ENCODE measurements at places on chromosomes 1 and 21.

GRCh38 chr1:35555601-35556477 lies 1.4 kb downstream of the KIAA0319L start:
- no peak for DNase-seq

DNA sequence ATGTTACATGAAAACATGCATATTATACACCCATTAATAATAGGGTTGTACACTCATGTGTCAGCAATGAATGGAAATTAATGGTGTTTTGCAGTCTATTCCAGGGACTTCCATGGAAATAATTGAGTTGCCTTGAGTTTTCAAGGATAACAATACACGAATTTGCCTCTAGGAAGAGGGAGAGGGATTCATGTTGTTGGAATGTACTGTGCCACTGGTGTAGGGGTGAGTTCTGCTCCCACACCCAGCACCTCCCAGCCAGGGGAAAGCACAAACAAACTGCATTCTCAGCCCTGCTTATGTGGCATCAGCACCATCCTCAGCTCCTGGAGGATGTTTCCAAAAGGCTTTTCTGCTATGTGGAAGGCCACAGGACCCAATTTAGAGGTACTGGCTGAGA lies 57.8 kb downstream of the BCAR3 start:
- no peak for DNase-seq

DNA sequence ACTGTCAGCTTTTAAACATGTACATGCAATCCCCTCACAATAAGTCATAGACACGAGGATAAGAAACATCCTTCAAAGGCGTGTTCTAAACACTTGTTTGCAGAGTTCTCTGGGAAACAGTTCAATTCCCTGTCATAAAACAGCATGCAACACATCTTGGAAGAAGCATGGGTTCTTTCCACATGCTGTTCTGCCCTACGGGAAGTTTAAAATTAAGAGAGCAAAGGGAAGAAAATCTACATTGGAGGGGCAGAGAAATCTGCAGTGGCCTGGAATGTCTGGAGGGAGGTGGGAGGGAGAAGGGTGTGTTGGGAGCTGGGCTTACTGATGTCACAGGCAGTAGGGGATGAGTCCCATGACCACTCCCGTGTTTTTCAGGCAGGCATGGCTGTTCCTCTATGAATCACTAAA lies 98.3 kb upstream of the SLC2A1 start:
- no peak for DNase-seq

GRCh38 chr1:169796274-169796810 lies 1.6 kb upstream of the METTL18 start:
- no peak for DNase-seq

- DNase-seq = no peak
These were observed 211.8 kb upstream of the PKN2 start for GRCh38 chr1:88472298-88472697.

DNA sequence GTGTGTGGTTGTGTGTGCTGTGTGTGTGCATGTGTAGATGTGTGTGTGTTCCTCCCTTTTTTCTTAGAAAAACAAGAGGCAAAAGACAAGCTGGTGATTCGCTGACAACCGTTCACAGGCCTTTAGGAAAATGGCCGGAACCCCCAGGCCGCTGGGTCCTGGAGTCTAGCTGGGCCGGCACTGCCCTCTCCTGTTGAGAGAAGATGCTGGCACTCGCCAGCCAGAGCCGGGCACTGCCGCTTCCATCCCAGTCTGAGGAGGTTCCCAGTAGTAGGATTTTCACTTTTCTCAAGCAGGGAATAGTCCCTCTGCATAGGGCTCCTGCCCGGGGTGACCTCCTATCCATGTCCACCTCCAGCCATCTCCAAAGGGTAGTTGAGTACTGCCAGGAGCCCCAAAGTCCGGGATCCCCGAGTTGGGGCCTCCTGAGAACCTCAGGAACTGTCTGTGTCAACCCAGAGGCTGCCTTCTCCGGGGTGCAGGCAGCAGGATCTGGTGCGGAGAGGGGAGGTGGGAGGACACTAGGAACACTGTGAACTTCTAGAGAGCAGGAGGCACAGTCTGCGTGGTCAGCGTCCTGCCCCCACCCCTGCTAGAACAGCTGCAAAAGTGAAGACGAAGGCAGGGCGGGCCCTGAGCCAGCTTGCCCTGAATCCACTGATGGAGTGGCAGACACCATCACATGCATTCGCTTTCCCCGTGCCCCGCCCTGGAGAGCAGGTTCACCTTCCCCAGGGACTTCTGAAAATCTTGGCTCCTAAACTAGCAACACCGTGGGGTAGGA lies 44.1 kb upstream of the ARHGEF16 start:
- no peak for DNase-seq

Measured in CD4-positive, alpha-beta T cell treated with Interleukin-21 for 1 hour (primary cell).